ENCODE measurements at places on chromosomes 5 and 9.

DNA sequence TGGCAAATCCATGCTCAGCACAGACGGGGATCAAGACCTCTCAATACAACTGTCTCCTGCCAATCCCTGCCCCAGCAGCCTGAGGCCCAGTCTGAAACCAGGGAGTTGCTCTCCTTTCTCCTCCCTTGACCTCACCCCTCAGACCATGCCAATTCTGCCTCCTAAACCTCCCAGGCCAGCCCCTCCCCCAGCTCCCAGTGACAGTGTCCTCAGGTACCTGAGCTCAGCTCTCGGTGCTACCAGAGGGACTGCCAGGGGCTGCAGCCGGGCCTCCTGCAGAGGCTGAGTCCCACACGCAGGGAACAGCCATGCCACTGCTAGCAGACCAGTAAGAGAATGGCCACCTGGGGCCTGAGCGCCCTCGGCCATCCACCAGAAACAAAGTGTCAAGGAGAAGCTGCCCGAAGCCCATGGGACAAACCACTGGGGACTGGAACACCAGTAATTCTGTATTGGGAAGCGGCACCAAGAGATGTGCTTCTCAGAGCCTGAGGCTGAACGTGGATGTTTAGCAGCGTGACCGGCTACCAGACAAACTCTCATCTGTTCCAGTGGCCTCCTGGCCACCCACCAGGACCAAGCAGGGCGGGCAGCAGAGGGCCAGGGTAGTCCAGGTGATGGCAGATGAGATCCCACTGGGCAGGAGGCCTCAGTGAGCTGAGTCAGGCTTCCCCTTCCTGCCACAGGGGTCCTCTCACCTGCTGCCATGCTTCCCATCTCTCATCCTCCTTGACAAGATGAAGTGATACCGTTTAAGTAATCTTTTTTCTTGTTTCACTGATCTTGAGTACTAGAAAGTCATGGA is 557 bp upstream of the IL3 start:
- H3K4me3 ChIP-seq = no peak overlapping the region
- H3K27ac ChIP-seq = no peak overlapping the region
- no peaks in the 10 kb centered on the region for H3K36me3 ChIP-seq
- H3K4me1 ChIP-seq = peaks cover 56% of the 10 kb centered on the region
- no peak for DNase-seq

DNA sequence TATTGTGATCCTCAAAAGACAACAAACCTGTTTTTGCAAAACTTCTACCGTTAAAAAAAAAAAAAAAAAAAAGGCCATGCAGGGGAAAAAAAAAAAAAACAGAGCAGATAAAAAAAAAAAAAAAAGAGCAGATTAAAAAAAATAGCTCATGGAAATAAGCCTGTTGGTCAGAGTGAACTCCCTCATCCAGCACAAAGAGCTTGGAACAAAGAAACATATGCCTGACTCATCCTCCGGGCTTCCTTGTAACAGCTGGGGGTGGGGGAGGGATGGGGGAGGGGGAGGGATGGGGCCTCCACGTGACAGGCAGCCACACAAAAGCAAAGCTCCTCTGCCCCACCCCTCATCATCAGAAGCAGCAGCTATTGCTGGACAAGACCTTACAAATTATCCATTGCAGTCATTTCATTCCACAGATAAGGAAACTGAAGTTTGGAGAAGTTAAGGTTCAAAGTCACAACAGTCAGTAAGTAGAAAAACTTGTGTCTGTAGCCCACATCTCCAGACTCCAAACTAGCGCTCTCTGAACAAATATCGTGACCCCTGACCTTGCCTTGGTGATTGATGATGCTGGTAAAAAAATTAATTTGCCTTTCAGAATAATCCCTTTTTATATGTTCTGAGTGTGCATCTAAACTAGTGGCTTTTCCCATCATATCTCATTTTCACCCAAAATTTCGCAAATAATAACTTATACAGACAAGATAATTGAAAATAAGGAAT is 38.9 kb downstream of the SLC35D2 start:
- H3K4me3 ChIP-seq = no peak overlapping the region
- no peaks in the 10 kb centered on the region for H3K4me1 ChIP-seq
- DNase-seq = no peak
- H3K27ac ChIP-seq = no peak overlapping the region

- H3K27me3 ChIP-seq = no peaks in the 10 kb centered on the region
- no peak for DNase-seq
- H3K4me1 ChIP-seq = peaks cover 11% of the 10 kb centered on the region
- H3K36me3 ChIP-seq = no peaks in the 10 kb centered on the region
- no peak overlapping the region for H3K27ac ChIP-seq
Observed at GRCh38 chr5:56494300-56494731, 261.2 kb upstream of the ANKRD55 start.

DNA sequence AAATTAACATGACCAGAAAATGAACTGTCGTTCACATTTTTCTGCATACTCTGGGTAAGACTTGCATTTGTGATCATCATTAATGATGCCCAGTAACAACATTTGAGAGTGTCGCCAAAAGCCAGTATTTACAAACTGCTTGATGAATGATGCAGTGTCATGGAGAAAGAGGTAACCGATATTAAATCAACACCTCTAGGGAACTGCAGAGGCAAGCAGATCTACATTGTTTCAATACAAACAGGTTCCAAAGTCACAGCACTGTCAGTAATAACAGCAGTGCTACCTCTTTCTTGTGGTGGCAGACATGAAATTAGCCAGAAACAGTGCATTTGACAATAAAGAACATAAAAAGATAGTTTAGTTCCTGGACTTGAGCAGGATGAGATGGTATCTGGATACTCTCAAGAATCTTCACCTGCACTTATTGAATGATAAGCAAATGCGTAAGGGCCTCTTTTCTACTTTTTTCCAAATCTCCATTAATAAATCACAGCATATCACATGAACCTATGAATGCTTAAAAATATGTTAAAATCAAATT is 456.6 kb downstream of the ARHGEF28 start:
- no peak overlapping the region for H3K4me3 ChIP-seq
- H3K27ac ChIP-seq = no peak overlapping the region
- H3K27me3 ChIP-seq = no peaks in the 10 kb centered on the region
- H3K36me3 ChIP-seq = no peaks in the 10 kb centered on the region
- H3K4me1 ChIP-seq = no peaks in the 10 kb centered on the region

DNA sequence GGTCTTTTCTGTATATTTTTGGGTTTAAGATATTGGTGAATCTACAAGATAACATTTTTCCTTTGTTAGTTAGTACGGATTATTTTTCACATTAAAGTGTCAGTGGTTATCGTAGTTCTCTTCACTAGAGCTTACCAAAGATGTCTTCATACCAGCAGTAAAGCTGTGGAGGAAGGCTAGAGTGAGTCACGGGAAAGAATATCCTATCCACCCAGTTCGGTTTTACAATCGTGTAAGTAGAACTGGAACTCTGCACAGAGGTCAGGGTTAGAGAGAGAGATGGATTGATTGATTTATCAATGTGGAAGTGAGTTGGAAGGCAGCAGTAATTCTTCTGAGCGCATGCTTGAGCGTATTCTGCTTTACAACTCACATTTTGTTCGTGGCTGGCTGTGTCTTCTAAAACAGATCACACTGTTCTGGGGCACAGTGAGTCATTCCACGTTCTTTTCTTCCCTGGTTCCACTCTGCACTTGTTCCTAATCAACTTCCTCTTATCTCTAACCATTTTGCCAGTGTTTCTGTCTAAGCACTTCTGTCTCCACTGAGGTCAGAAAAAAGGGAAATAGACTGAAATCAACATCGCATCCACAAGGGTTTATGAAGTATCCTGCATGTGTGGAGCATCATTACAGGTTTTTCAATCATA is 86.5 kb upstream of the ARRDC3 start:
- H3K4me3 ChIP-seq = no peak overlapping the region
- H3K27me3 ChIP-seq = no peaks in the 10 kb centered on the region
- no peak overlapping the region for H3K27ac ChIP-seq

GRCh38 chr9:4086119-4087090 is 213.5 kb downstream of the GLIS3 start:
- no peaks in the 10 kb centered on the region for H3K4me1 ChIP-seq
- H3K36me3 ChIP-seq = no peaks in the 10 kb centered on the region
- H3K27ac ChIP-seq = no peak overlapping the region
- H3K4me3 ChIP-seq = no peak overlapping the region
- DNase-seq = no peak

DNA sequence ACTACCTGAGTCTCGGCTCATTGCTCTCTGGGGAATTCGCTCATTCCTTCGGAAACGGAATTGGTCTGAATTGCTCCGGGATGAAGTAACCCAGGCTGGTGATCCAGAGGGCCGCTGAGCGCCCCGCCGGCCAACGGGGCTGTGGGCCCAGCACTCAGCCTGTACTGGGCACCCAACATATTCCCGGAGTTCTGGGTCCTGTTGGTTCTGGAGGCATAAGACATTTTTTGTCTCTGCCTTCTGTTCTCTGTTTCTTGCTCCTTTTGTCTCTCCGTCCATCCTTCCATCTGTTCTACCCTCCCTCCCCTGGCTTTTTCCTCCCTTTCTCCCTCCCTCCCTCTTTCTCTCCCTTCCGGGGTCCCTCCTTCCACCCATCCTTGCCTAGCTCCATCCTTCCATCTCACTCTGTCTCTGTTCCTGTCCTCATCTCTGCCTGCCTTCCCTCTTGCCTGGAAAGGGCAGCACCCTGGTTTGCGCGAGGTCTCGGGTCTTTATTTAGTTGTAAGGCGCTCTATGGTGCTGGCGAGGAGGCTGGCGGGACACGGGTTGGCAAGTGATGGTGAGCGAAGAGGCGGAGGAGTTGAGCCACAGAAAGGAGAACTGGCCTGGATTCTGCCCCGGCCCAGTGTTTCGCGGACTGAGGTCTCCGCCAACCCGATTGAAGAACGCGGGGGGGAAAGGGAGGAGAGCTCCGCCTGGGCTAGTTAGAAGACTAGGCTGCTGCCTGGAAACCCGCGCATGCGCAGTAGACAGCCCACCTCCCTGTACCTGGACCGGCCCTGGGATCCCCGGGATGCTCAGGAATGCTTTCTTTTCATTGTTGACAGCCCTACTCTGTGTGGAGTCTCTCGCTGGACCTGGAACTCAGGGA is 1468.0 kb downstream of the FOXD4L5 start:
- H3K4me3 ChIP-seq = peak overlapping the region; percentile 52
- DNase-seq = peak; percentile 30
- peak overlapping the region; percentile 0 for H3K27ac ChIP-seq
- H3K36me3 ChIP-seq = no peaks in the 10 kb centered on the region
- H3K27me3 ChIP-seq = peaks cover 20% of the 10 kb centered on the region
- peaks cover 21% of the 10 kb centered on the region for H3K4me1 ChIP-seq

DNA sequence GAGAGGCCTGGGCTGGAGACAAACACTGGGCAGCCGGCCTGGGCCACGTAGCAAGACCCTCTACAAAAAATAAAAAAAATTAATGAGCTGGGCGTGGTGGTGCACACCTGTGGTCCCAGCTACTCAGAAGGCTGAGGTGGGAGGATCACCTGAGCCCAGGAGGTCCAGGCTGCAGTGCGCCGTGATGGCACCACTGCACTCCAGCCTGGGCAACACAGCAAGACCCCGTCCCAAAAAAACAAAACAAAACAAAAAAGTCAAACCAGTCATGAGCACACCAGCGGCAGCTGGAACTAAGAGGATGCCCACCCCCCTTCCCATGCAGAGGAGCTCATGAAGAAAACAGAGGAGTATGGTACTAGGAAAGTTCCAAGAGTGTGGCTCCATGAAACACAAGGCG is 2.2 kb upstream of the UBAC1 start:
- peaks cover 40% of the 10 kb centered on the region for H3K4me1 ChIP-seq
- H3K36me3 ChIP-seq = no peaks in the 10 kb centered on the region
- H3K27ac ChIP-seq = no peak overlapping the region
- H3K27me3 ChIP-seq = peaks cover 29% of the 10 kb centered on the region
- DNase-seq = no peak
- no peak overlapping the region for H3K4me3 ChIP-seq

DNA sequence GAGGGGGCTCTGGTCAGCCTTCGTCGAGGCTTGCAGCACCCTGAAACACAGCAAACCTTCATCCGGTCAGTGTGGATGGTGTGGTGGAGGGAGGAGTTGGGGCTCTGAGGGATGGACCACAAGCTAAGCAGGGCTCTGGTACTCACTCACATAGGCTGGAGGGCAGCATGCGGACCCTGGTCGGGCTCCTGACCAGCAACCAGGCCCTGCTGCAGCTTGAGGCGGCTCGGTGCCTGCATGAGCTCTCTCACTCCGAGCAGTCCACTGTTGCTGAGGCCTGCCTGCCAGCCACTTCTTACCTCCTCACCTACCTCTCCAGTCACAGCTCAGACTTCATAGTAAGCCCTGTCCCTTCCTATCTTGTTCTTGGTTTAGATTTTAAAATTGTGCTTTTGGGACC is 2.5 kb downstream of the TMCO6 start:
- H3K36me3 ChIP-seq = peaks cover 16% of the 10 kb centered on the region
- no peak overlapping the region for H3K27ac ChIP-seq
- H3K4me3 ChIP-seq = no peak overlapping the region
- H3K4me1 ChIP-seq = peaks cover 7% of the 10 kb centered on the region
- H3K27me3 ChIP-seq = no peaks in the 10 kb centered on the region

DNA sequence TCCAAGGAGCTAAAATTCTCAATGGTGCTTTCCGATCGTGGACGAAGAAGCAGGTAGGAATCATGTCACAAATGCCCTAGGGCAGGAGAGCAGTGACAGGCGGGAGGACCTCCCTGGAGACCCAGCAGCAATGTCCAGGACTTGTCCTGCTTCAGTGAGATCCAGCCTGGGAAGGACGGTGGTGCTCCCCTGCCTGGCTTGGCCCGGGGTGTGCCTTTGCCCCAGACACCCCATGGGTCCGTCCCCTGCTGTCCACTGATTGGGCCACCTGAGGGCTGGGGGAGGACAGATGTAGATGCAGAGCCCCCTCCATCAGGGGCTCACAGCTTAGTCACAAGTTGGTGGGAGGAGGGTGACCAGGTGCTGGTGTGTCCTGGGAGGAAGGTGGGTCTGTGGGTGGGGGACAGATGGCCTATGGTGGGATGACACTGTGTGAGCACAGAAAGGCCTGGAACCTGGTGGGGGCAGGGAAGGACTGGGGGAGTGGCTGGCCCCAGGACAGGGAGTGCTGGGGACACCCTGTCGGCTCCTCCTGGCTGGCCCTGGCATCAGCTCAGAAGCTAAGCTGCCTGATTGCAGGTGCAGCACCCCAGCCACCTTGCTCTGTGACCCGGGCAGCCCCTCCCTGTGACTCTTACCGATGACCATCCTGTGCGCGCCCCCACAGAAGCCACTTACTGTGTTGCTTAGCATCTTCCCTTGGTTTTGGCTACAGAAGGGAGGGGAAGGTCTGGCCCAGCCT is 82.0 kb downstream of the PHF2 start:
- no peak overlapping the region for H3K27ac ChIP-seq
- no peak overlapping the region for H3K4me3 ChIP-seq
- no peak for DNase-seq
- H3K4me1 ChIP-seq = no peaks in the 10 kb centered on the region
- H3K36me3 ChIP-seq = peaks cover 35% of the 10 kb centered on the region

DNA sequence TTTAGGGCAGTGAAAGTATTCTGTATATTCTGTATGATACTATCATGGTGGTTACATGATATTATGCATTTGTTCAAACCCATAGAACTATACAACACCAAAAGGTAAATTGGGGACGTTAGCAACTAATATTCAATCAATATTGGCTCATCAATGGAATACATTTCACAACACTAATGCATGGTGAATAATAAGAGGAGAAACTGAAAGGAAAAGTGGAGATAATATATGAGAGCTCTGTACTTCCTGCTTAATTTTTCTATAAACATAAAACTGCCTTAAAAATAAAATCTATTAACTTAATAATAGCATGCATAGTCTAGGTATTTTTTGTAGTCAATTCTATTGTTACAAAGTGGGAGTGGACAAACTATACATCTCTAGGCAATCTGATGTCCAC is 66.3 kb downstream of the TRIM32 start:
- H3K4me3 ChIP-seq = no peak overlapping the region
- H3K4me1 ChIP-seq = no peaks in the 10 kb centered on the region
- no peak overlapping the region for H3K27ac ChIP-seq
- H3K36me3 ChIP-seq = no peaks in the 10 kb centered on the region
- no peak for DNase-seq

GRCh38 chr5:172494630-172495505 is 40.5 kb upstream of the SH3PXD2B start:
- H3K27me3 ChIP-seq = no peaks in the 10 kb centered on the region
- no peak overlapping the region for H3K4me3 ChIP-seq
- H3K27ac ChIP-seq = no peak overlapping the region
- DNase-seq = no peak
- H3K36me3 ChIP-seq = no peaks in the 10 kb centered on the region
- no peaks in the 10 kb centered on the region for H3K4me1 ChIP-seq
